ENCODE measurements at places on chromosomes 3 and 15.

DNA sequence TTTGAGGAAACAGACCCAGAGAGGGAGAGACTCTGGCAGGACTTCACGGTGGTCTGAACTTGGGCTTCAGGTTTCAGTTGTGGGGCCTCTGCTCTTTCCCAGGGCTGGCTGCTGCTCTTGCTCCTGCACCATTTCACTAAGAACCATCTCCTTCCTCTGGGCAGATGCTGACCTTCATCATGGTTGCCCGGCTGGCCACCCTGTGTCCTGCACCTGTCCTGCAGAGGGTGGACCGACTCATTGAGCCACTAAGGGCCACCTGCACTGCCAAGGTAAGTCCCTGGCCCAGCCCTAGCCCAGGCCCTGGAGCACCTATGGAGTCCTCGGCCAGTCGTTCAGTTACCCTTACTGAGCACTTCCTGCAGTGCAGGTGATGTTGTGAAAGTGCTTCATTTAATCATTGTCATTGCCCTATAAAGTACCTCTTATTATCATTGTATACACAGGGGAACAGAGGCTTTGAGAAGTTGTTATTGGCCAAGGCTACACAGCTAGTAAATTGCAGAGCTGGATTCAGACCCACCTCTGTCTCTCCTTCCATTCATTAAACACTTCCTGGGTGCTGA lies 10.0 kb downstream of the RPL32 start:
- DNase-seq = no peak

DNA sequence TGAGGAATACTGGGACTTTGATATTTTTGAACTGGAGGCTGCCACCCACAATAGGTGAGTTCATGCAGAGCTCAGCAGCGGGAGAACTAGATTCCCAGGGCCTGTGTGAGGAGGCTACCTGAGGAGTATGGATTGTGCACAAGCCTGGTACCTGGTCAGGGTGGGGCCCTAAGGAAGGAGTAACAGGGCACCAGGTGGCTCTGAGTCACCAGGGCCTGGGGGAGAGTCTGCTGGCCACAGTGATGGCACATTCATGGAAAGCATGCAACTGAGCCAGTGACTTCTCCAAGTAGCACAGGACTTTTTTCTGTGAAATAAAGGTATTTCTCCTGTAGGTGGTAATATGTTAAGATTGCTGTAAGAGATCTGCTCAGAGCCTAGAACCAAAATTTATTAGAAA lies 134.4 kb downstream of the PDE8A start:
- DNase-seq = no peak

DNA sequence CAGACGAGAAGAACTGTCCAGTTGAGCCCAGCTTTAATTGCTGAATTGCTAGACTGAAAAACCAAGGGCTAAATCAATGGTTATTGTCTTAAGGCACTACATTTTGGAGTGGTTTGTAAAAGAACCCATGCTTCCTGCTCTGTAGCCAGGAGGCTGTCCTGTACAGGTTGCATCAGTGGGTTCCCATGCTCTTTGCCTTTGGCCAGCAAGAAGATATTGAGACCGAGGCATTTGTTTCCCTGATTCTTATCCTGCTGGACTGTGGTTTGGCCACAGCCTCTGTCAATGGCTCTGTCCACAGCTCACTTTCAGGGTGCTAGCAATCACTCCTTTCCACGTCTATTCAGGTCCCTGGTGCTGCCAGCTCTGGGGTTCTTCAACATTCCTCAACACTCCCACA lies 89.6 kb downstream of the FAM43A start:
- DNase-seq = no peak

- DNase-seq = no peak
Observed at GRCh38 chr3:128081846-128082245, 29.6 kb downstream of the SEC61A1 start.

DNA sequence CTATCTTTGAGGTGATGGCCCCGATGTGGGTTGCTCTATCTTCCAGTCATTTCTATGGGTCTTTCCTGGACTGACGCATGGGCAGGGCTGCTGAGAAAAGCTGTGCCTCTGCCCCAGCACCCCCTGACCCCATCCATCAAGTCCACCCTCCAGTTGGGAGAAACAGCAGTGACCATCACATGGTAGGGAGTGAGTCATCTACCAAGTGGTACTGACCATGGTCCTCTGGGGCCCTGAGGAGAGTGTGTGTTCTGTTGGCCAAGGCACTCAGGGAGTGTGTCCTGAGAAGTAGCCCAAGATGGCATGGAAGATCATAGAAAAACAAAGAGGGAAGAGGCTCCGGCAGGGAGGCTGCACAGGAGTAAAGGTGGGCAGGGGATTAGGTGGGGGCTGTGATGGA lies 1.6 kb upstream of the DNAH1 start:
- no peak for DNase-seq

- no peak for DNase-seq
Observed at GRCh38 chr3:41629072-41629471, 332.8 kb downstream of the ULK4 start.

DNA sequence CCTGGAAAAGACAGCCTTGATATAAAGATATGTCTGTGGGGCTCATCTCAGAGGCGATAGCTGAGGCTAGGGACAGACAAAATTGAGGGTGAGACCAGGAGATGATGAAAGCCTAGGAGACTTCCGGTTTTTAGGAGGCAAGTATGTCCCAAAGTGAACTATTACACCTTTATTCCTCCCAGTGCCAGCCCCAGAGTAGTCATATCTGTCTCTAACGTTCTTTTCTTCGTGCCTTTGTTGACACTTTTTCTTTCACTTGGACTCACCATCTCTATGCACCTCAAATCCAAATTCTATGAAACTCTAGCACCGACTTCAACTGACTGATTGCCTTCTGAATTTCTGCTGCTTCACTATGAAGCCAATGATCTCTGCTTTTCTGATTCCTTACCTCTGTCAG lies 93.8 kb upstream of the RASGRP1 start:
- no peak for DNase-seq

DNA sequence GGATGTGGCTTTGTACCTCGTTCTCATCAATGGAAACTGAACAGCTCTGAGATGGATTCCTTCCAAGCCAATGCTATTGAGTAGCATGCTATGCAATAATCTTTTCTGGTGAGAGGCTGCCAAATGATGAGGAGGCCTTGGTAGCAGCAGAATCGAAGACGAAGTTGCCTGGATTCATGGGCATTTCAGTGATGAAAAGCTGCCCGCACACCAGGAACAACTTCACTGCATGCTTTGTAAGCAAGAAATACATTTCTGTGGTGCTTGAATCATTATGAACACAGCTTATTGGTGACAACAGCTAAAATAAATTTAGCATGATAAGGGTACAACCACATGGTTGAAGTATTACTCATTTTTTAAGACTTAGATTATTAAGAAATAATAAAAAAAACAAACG lies 246.8 kb upstream of the ROBO1 start:
- DNase-seq = no peak

GRCh38 chr15:90911906-90912769 lies 9.0 kb downstream of the MAN2A2 start:
- DNase-seq = no peak

DNA sequence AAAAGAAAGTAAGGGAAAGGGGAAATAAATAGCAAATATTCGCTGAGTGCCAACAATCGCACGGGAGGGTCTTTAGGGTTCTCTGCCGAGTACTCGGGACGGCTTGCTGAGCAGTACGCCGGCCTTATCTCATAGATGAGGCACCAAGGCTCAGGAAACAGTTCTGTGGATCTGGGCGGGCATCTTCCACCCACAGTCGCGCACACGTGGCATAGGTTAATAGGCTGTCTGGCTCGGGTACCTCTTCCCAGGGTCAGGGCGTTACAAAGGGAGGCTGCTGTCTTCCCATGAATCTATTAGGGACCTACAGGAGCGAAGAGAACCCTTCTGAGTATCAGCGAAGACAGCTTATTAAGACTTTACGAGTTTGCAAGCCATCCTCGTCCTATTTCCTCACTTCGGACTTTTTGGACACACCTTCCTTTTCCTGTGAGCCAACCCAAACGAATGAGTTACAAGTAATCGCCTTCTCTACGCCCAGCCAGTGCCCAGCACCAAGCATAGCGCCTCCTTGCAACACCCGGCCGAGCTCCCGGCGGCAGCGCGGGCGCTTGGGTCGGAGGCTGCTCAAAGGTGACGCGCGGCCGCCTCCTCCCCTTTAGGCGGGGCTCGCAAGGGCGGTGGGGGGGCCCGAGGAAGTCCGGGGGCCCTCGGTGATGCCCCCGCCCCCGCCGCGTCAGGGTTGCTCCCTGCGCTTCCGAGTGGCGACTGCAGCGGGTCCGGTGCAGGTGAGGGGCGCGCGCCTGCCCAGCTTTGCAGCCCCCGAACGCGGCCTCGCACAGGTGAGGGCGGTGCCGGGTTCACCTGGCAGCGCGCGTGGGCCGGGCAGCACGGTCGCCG lies at the start of gene MCTP2:
Gene MCTP2, plus strand, starts transcription at position 679 of the 840 bp plus-strand sequence. CDS start 66,705 bp downstream, outside the sequence.
- DNase-seq = peak; percentile 81

GRCh38 chr15:83155942-83156341 lies 48.5 kb downstream of the TM6SF1 start:
- DNase-seq = no peak

GRCh38 chr3:173825730-173826129 lies 428.2 kb downstream of the NLGN1 start:
- DNase-seq = no peak

GRCh38 chr15:66707310-66708082 lies 5.5 kb downstream of the SMAD6 start:
- DNase-seq = no peak

DNA sequence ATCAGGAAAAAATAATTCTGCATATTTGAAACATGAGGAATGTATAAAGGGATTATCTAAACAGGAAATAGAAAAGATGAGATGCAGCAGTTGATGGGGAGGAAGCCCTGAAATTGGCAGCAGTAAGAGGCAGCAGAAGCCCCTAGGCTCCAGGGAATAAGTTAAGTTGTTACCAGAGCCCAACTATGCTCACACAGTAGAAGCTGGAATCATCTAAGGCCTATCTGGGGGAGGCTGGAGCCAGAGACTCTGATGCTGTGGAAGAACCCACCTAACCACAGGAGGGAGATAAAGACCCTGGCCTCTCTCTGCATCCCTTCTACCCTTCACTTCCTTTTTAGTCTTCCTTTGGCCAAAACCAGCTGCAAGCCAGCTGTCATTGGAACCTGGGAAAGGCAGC lies 519.7 kb downstream of the DIPK2A start:
- DNase-seq = no peak

DNA sequence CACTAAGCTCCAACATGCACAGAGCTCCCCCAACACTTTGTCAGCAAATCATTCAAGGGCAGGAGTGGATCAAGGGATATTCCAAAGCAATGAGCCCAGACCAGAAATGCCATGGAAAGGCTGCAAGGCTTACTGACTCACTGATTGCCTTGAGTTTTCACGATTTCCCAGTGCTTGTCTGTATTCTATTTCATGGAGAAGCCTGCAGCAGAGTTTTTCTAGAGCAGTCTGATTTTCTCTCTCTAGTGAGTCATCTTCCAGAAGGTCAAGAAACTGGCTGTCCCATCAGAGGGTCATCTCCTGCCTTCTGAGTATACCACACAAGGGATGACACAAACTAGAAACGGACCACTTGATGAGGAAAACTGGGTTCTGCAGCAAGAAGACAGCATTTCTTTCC lies 16.5 kb downstream of the LMCD1 start:
- DNase-seq = no peak

DNA sequence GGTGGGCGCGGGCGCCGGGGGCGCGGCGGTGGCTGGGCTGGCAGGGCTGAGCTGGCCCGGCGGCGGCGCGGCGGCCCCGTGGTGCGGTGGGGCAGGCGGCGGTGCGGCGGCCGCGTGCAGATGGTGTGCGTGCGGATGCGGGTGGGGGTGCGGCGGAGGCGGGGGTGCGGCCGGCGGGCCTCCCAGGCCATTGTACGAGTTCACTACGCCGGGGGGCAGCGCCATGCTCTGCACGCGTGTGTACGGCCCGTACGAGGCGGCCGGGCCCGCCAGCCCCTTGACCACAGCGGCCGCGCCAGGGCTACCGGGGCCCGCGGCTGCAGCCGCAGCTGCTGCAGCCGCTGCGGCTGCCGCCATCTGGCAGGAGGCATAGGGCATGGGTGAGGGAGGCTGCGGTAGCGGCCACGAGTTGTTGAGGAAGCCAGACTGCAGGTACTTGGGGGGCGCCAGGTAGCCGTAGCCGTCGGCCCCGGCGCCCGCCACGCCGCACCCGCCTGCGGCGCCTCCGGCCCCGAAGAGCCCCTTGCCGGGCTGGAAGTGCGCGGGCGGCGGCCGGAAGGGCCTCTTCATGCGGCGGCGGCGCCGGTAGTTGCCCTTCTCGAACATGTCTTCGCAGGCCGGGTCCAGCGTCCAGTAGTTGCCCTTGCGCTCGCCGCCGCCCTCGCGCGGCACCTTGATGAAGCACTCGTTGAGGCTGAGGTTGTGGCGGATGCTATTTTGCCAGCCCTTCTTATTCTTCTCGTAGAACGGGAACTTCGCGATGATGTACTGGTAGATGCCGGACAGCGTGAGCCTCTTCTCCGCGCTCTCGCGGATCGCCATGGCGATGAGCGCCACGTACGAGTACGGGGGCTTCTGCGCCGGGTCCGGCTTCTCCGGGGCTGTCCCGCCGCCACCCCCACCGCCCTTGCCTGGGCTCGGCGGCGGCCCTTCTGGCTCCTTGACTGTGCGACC lies 951 bp downstream of the FOXL2 start:
- no peak for DNase-seq

GRCh38 chr3:129490273-129490675 lies 38.2 kb upstream of the RHO start:
- peak; percentile 19 for DNase-seq

GRCh38 chr3:123202451-123202850 lies 708 bp downstream of the SEC22A start:
- no peak for DNase-seq

DNA sequence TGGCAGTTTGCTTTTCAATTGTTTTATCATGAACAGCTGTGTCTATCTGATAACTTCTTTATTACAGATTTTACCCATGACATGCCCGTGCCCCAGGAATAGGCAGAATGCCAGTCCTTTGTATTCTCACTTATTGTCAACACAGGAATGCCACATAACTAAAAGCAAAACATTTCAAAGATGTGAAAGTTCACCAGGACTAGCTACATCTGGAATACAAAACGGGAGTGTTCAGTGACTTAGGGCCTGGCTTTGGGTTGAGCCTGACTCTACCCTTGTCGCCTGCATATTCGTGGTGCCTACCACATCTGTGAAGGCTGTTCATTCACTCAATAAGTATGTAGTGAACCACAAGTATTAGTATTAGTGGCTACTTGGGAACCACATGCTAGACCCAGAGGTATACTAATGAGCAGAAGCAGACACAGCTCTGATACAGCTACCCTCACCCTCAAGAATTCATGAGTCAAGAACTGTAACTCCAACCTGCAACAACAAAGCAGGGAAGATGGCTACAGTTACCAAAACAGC lies 2.9 kb downstream of the TNFSF10 start:
- DNase-seq = no peak

DNA sequence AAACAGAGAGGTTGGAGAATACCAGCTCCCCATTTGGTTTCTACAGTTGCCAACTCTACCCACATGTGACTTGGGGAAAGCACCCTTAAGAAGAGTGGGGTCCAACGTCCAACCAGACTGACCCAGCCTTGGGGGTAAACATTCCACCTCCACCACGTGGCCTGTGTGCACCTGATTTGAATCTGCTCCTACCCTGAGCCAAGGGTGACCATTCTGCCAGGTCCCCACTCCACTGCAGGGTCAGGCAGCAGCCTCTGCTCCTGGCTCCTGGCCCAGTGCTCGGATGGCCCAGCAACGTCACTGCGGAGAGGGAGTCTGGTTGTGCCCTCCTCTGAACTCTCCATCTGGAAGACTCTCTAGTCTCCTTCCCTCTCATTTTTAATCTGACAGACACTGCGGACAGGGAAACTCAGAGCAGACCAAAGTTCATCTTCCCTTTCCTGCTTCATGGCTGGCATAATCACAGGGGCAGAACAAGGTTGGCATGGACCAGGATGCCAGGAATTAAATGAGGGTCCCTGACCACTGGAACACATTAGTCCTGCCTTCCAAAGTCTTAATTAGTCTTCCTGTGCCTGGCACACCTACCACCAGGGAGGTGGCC lies 29.4 kb downstream of the FHIT start:
- DNase-seq = no peak

All from stimulated activated CD8-positive, alpha-beta memory T cell treated with anti-CD3 and anti-CD28 coated beads, Interleukin-4, amount 100 ng/mL, for 24 hours (primary cell).